ENCODE measurements at places on chromosomes 1 and 21.
A peak's percentile ranks its signal among the peaks of the same experiment; 100 is the strongest.

DNA sequence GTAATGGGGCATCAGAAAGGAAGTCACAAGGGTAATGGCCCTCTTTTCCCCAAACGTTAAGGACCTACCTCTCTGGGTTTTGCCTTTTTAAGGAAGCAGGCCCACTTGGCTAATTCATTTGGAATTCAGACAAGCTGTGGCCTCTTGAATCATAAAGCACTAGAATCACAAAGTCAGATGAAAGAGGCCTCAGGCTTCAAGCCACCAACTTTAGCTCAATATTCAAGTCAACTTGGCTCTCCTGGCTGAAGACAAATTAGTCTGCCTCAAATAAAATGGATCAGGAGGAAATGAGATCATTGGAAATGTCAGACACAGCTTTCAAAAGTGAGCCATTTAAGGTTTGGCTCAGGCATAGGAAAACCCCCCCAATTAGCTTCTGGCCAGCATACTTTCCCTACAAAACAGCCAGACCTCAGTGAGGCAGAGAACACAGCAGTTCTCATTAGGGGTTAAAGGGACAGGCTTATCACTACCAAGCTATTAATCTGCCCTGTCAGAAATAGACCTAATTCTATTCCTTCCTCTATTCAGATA is 34.3 kb downstream of the SLC35D1 start:
- DNase-seq, result peak; percentile 71

- peak; percentile 49 for DNase-seq
Measured at GRCh38 chr1:119046785-119047438, 58.8 kb upstream of the TBX15 start.

DNA sequence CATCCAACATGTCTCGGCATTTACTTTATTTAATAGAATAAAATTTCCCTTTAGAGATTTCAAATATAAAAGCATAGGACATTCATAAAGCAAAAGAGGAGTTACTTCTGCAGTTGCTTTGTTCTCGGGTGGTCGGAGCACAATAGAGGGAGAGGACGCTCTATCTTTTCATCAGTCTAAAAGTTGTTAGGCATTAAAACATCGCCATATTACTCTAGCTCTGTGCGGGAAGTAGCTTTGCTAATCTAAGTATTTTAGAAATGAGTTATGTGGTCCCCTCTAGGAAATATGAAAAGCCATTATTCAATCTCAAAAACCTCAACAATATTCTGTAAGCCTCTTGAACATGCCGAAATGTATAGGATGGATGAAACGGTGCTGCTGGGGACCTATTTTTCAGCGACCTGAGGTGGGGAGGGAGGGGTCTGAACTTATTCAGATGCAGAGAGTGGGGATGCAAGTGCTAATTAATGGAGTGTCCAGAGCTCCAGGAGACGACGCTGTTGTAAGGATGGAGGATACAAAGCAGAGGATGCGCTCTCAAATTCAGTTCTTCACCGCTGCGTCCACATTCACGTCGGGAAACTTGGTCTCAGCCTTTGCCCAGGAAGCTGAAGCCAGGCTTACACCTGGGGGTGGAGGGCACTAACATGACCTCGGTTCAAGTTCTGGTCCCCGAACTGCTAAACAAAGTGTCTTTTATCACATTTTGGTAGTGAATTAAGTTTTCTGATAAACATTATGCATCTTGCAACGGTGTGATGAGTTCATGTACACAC is 6.3 kb downstream of the CDKN2C start:
- DNase-seq, result peak; percentile 29

DNA sequence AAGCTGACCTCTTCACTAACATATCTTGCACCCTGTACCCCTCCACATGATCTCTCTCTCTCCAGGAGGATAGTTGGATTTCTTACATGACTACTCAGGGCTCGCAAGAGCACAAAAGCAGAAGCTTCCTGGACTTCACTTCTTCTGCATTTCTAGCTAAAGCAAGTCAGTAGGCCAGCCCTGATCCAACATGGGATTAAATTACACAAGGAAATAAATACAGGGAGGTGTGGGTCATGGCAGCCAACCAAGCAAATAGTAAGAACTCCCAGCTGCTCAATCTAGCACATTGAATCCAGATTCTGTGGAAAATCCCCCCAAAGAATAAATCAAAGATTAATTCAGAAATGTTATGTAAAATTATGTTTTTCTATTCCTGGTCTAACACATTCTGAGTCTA is 33.3 kb downstream of the KLHDC7A start:
- no peak for DNase-seq

- DNase-seq, result no peak
Measured at GRCh38 chr1:203555076-203555475, 61.1 kb downstream of the OPTC start.

DNA sequence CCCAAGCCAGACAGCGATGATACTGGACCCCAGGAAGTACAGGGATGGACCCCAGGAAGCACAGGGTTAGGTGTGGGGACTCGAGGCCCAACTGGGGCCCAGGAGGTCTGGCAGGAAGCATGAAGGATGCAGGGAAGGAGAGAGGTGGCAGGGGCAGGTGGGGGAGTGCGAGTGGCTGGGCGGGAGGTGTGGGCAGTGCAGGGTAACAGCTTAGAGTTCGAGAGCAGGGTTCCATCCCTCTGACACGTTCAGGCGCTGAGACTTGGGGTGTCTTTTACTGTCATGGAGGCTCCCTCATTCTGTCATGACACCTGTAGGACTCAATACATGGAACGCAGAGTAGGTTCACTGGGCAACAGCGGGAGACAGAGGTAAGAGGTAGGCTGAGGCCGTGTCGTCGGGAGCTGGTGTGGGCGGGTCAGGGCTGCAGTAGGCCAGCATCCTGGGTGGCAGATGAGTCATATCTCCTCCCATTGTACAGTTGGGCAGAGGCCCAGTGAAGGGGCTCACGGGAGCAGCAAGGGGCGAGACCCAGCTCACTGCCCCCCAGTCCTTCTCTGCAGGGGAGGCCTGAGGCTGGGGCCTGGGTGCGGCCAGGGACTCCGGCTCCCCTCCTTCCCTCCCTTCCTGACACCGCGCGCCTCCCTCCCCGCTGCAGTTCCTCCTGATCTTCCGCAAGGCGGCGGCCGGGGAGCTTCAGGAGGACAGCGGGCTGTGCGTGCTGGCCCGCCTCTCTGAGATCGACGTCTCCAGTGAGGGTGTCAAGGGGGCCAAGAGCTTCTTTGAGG is 11.6 kb upstream of the CTRC start:
- no peak for DNase-seq

DNA sequence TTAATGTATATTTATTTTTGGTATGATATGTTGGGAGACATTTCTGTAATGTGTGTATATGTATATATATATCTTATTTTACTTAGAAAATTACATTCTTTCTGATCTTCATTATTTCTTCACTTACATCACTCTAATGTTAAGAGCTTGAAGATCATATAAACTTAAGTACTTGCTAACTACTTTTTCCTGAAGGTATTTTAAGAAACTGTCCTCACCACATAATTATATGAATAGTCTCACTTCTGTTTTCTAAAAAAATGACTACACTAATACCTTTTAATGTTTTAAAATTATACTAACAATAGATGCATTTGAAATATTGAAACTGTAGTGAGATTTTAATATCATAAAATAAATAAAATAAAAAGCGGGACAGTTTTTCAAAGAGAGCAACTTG is 377.1 kb downstream of the LRRIQ3 start:
- DNase-seq, result no peak

GRCh38 chr1:226995365-226996332 is 55.6 kb downstream of the COQ8A start:
- DNase-seq, result no peak

DNA sequence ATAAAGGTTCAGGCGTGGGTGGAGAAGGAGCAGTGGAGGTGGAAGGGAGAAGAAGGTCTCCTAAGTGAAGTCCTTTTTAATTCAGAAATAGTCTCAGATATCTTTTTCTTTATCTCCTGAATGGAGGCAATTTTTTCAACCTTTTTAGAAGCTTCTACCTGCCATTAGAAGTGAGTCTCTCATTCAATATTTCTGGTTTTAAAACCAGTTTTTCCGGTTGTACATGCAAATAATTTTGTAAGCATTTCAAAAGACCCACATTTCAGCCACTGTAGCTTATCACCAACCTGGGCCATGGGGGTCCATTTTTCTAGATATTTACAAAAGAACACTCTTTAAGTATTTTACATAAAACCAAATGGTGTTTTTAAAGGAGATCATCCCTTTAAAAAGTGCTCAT is 1280.2 kb downstream of the NCAM2 start:
- DNase-seq, result no peak

GRCh38 chr1:55617288-55617982 is 402.3 kb upstream of the USP24 start:
- peak; percentile 62 for DNase-seq

GRCh38 chr1:37098237-37098636 is 63.9 kb upstream of the GRIK3 start:
- no peak for DNase-seq

GRCh38 chr21:46078978-46079351 is 18.9 kb upstream of the COL6A2 start:
- no peak for DNase-seq
